ENCODE measurements at places on chromosomes 6 and 20. TPM values are rescaled to one million over a fixed set of nuclear protein-coding genes. Genes with fewer than 3 reads are reported as not detected.

GRCh38 chr6:71106276-71106675, 149.4 kb upstream of the B3GAT2 start:
- no peak for DNase-seq

GRCh38 chr6:25619217-25619616, 32.8 kb upstream of the SCGN start:
- DNase-seq: no peak

DNA sequence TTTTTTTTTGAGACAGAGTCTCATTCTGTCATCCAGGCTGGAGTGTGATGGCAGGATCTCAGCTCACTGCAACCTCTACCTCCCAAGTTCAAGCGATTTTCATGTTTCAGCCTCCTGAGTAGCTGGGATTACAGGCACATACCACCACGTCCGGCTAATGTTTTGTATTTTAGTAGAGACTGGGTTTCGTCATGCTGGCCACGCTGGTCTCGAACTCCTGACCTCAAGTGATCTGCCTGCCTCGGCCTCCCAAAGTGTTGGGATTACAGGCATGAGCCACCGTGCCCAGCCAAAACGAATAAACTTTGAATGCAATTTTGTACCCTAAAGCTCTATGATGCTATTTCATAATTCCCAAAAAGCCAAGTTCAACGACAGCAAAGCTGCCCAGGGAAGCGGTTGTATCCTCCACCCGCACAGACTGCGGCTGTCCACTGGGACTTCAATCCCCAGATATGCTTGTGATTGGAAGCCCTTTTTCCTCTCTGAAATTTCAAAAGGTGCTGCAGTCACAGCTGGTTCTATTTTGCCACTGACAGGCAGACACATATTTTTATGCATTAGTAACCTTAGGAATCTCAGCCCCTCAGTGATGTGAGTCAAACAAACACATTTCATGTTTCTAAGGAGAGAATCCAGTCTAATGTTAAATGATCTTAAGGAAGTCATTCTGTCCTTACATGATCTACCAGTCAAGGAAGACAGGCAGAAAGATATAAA, 8.7 kb upstream of the RAMACL start:
- peak; percentile 71 for DNase-seq

DNA sequence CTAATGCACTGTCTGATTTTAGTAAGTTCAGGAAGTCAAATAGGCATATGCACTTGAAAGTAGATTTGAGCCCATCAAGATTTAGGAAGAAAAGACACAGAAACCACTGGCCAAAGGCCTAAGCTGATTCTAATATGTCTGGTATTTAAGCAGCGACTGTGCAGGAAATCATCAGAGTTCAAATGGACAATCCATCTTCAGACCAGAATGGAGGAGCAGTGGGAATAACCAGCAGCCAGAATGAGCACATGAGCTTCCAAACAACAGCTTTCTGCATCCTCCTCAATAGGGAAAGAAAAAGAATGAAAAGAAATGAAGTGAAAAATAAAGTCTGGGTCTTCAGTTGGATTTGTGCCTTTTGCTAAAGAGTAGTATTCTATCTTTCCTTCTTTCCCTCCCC, 50.6 kb downstream of the SOD2 start:
- DNase-seq: no peak

- DNase-seq: no peak
Measured at GRCh38 chr6:129776542-129777330, 66.8 kb upstream of the ARHGAP18 start.

- no peak for DNase-seq
Measured at GRCh38 chr6:13494137-13494536, 6.7 kb upstream of the GFOD1 start.

GRCh38 chr20:8646716-8647115, 422.2 kb upstream of the PLCB4 start:
- peak; percentile 50 for DNase-seq

GRCh38 chr6:109187399-109188114, 92.2 kb downstream of the CEP57L1 start:
- DNase-seq: peak; percentile 46

DNA sequence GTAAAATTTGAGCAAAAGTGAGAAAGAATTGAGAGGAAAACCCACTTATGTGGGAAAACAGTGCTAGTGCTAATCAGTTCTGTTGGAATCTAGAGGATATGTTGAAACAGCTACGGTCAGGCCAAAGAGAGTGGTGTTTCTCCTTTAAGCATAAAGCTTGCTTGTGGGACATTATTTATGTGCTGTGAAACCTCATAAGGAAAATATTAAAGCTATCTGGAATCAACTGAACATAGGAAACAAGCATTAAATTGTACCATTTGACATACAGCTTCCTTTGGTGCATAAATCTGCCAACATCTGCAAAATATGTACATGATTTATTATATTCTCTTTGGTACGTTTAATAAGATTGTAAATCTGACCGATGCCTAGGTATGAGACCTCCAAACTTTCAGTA, 182.5 kb upstream of the PDE10A start:
- DNase-seq: no peak

GRCh38 chr20:8129211-8129976, 2.7 kb upstream of the PLCB1 start:
- DNase-seq: no peak

- DNase-seq: no peak
Measured at GRCh38 chr6:28334286-28335039, 1.5 kb downstream of the ZSCAN31 start.

- DNase-seq: no peak
Measured at GRCh38 chr6:30361661-30362060, 16.7 kb downstream of the RPP21 start.

- peak; percentile 68 for DNase-seq
Measured at GRCh38 chr6:140988780-140989179, 1143.9 kb upstream of the GJE1 start.

GRCh38 chr6:54614499-54615195, 231.9 kb upstream of the FAM83B start:
- no peak for DNase-seq

DNA sequence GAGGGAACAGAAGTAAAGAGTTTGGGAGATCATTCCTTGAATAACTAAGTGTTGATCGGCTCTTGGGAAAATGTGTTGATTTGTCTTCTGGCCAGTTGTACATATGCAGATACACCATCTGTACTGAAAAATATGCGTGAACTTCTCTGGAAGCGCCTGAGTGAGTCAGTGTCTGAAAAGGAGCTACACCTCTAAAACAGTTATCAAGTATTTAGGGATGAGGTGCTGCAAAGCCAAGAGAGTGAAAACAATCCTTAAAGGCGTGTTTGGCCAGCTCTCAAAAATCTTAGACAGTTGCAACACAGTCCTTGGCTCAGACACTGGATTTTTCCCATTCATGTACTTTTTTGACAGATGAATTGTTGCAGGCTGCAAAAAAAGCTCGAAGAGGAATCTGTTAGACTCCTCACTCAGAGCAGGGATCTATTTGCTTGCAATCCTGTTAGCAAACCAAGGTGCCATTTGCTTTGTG, 61.3 kb downstream of the BMP6 start:
- no peak for DNase-seq

DNA sequence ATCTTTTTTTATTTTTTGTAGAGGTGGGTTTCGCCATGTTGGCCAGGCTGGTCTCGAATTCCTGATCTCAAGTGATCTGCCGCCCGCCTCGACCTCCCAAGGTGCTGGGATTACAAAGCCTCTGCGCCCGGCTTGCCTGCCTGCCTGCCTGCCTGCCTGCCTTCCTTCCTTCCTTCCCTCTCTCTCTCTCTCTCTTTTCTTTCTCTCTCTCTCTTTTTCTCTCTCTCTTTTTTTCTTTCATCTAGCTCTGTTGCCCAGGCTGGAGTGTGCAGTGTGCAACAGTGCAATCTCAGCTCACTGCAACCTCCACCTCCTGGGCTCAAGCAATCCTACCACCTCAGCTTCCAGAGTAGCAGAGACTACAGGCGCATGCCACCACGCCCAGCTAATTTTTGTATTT, 4.6 kb upstream of the ILRUN start:
- no peak for DNase-seq

GRCh38 chr20:13494019-13494418, 144.7 kb downstream of the TASP1 start:
- DNase-seq: peak; percentile 7

GRCh38 chr6:12709116-12709515, 7.5 kb upstream of the PHACTR1 start:
- peak; percentile 58 for DNase-seq

DNA sequence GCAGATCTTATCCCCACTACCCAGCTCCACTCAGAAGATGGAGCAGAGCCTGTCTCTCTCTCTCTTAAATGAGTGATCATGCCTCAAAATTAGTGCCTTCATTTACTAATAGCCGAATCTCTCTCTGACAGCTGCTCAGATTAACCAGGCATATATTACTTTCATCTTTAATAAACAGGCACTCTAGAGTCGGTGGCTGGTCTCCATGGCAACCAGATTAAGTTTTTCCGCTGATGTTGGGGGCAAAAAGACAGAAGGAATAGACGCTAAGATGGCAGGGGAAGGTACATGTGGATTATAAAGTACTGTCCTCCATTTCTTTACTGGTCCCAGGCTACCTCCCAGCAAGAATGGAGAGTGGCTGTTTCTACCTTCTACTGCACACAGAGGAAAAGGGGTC, 121.6 kb downstream of the QRSL1 start:
- no peak for DNase-seq

DNA sequence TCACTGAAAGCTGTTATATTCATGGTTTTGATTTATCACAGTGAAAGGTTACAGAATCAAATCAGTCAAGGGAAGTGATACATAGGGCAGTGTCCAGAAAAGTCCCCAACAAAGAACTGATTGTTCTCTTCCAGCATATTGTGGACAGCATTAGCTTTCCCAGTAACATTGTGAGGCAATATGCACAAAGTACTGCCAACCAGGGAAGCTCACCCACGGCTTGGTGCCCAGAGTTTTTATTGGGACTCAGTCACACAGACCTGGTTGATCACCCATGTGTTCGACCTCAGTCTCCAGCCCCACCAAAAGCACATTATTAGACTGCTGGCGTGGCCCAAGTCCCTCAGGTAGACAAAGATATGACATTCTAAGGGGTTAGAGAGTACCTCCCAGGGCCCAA, 76.0 kb downstream of the LCA5 start:
- no peak for DNase-seq

GRCh38 chr6:24355393-24355792, 2.5 kb downstream of the DCDC2 start:
- no peak for DNase-seq

DNA sequence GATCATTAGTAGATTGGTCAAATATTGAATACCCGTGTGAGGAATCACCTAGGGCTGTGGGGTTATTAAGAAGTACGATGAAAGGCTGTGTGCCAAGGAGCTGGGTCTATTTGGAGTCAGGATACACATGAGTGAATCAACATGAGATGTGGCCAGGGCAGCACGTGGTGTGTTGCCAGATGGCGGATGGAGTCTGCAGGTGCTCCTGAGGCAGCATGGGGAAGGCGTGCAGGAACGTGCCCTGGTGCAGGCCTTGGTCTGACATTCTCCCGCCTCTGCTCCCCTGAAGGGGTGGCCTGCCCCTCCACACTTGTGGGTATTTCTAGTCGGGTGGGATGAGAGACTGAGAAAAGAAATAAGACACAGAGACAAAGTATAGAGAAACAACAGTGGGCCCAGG, 39.0 kb upstream of the SLC22A1 start:
- no peak for DNase-seq

GRCh38 chr20:58621906-58622548, 29.1 kb upstream of the STX16 start:
- no peak for DNase-seq

DNA sequence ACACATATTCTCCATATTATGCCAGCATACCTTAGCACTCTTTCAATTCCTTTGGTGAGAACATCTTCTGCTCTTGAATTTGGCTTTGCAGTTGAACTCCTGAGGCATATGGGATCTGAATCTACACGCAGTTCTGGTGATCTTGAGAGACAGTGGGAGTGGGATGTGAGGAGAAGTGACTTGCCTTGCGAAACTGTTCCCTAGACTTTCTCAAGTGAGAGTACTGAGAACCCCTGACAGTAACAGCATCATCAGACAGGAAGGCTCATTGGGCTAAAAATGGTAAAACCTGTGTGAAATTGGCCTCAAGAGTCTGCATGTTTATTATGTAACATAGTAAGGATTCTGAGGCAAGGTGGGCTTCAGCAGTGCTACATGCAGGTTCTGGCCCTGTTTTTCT, 49.1 kb upstream of the CEP85L start:
- DNase-seq: no peak

Gene CPNE5
- total RNA-seq: not detected

Gene SLC35D3
- not detected for total RNA-seq

Gene AHI1
- total RNA-seq: 11.9 TPM

Gene ISM1
- not detected for total RNA-seq

Gene NKX2-2
- total RNA-seq: 2.6 TPM

Gene LY6G6F
- total RNA-seq: not detected

Gene SLC22A1
- total RNA-seq: not detected

Gene PPP1R14C
- total RNA-seq: not detected

Gene FGD2
- not detected for total RNA-seq

Gene BMP2
- 6.6 TPM for total RNA-seq

Gene NKAIN2
- not detected for total RNA-seq

Gene TMC2
- not detected for total RNA-seq

Gene CST7
- total RNA-seq: 4.2 TPM

Gene TMEM239
- total RNA-seq: not detected

Gene MRAP2
- total RNA-seq: 0.12 TPM

Measured in M059J (cell line).